Suppressor macrophage treated with lipopolysaccharide for 1 hour (primary cell): ENCODE measurements at places on chromosomes 3 and 15.
A peak's percentile ranks its signal among the peaks of the same experiment; 100 is the strongest.

GRCh38 chr15:57549935-57550334 lies 41.8 kb upstream of the MYZAP start:
- no peak for DNase-seq

GRCh38 chr15:51448622-51449399 lies 107.4 kb downstream of the GLDN start:
- peak; percentile 52 for DNase-seq

GRCh38 chr3:134363381-134363755 lies 10.9 kb downstream of the AMOTL2 start:
- DNase-seq = no peak

DNA sequence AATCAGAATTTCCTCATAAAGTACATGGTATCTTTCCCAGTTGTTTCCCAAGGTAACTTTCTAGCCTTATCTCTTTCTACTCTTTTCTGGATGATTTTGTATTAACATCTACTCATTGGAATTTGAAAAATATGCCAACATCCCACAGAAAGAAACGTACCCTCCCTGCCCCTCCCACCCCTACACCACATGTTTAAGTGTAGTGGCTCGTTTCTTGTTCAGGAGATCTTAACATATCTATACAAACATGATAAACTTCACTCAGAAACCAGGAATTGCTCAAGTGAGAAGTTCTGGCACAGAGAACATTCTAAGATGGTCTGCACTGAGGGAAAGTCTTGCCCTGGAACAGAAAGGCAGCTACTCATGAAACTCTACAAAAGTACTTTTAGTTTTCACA lies 404.7 kb downstream of the SOX2 start:
- no peak for DNase-seq

DNA sequence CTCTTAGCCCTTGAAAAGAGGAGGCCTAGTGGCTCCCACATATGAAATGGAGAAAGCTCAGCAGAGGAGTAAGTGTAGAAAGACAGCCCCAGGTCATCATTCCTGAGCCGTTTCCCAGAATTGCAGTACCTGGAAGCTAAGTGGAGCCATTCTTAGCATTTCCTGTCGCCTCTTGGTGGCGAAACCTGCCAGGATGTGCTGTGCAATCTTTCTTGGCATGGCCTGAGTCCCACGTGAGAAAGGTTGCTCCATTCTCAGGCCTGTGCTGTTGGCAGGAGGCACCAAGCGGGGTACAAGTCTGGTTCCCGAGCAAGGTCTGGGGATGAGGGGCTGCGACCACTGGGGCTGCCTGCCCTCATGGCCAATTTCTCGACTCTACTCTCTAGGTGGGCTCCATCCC lies 207.2 kb upstream of the TPM1 start:
- DNase-seq = no peak
